Stimulated activated CD4-positive, alpha-beta T cell treated with anti-CD3 and anti-CD28 coated beads, TNF-alpha, amount 100 ng/mL, for 24 hours (primary cell): ENCODE measurements at places on chromosomes 4 and X.

DNA sequence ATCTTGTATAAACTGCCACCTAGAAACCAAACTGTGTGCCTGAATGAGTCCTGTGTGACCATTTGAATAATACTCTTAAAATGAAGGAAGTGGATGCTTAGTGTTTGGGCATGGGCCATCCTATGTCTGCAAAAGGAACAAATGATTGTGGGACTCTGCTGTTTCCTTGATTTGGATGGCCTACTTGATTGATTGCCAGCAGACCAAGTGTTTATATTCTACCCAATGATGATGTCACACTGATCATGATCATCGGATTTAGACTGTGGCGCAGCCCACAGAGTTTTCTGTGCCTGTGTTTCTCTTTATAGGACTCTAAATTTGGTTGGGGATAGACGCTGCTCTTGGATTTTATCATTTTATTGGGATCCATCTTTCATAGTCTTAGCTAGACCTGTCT, 4.4 kb downstream of the SEPTIN11 start:
- DNase-seq, result no peak

GRCh38 chr4:100605144-100605543, 87.3 kb upstream of the EMCN start:
- DNase-seq, result no peak

DNA sequence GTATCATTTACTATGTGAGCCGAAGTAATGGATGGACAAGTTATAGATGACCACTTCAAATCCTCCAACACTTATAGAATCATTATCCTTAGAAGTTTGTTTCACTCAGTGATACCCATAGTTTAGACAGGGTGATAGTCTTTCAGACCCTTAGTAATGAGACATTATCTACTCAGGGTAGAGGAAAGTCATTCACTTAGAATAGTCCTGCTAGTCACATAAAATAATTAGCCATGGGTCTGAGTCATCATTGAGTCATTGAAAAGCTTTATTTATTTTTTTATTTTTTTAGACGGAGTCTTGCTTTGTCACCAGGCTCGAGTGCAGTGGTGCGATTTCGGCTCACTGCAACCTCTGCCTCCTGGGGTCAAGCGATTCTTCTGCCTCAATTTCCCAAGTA, 321.7 kb upstream of the FSTL5 start:
- DNase-seq, result no peak

GRCh38 chr4:48329976-48330375, 11.4 kb upstream of the SLAIN2 start:
- DNase-seq, result no peak

DNA sequence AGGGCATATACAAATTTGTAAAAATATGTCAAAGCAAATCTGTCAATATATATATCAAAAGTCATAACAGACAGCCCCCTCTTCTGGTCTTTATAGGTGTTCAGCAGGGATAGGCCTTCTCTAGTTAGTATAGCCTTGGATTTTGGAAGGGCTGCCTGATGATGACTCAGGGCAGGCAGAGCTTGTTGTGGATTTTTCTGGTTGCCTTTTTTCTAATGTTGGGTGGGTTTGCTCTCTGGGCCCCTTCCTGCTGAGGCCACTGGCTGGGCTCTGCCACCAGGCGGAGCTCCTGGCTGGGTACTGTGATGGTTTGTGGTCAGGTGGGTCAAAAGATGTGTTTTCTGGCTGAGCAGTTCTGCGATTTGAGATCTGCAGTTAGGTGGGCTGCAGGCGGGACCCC, 294.2 kb downstream of the GRIA2 start:
- no peak for DNase-seq

- no peak for DNase-seq
These were observed 6.4 kb downstream of the C4orf54 start for GRCh38 chr4:99651016-99651769.

DNA sequence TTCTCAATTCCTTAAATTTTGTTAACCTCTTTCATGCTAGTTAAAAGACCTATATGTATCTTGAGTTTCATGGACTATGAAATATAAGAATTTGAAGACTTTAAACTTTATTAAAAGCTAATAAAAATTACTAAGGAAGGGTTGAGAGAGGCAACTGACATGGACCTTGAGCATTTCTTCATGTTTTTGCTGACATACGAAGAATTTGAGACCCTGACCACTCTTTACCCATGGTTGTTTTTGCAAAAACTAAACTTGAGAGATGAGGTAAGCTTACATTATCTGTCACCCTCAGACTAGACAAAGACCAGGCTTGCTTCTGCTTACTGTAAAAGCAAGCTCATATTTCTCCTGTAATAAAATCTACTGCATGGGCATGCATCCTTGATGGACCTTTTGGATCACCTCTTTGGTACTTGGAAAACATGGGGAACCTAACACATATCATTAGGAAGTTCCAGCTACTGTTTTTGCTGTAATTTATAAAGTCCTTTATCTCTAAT, 338.2 kb upstream of the PABPC4L start:
- DNase-seq, result no peak

GRCh38 chr4:97577004-97577403, 566.3 kb downstream of the STPG2 start:
- no peak for DNase-seq

DNA sequence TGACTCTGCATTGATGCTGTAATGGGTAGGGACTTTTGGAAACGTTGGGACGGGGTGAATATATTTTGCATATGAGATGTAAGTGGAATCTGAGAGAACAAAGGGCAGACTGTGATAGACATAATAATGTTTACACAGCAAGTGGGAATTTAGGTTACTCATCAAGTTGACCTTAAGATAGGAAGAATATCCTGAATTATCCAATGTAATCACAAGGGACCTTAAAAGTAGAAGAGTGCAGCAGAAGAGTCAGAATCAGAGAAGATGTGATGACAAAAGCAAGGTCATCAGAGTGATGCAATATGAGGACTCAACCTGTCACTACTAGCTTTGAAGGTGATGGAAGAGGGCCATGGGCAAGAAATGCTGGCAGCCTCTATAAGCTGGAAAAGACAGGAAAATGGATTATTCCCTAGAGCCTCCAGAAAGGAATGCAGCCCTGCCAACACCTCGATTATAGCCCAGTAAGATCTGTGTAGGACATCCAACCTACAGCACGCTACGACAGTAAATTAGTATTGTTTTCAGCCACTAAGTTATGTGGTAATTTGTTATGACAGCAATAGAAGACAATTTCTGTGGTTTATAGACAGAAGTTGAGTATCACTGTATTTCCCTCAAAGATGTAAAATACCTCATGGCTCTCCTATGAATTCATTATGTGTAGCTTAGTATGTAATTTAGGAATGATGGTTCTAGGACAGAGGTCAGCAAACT, 26.4 kb downstream of the MORC4 start:
- DNase-seq, result no peak

- no peak for DNase-seq
These were observed 72.6 kb downstream of the GPR82 start for GRCh38 chrX:41796577-41796976.

DNA sequence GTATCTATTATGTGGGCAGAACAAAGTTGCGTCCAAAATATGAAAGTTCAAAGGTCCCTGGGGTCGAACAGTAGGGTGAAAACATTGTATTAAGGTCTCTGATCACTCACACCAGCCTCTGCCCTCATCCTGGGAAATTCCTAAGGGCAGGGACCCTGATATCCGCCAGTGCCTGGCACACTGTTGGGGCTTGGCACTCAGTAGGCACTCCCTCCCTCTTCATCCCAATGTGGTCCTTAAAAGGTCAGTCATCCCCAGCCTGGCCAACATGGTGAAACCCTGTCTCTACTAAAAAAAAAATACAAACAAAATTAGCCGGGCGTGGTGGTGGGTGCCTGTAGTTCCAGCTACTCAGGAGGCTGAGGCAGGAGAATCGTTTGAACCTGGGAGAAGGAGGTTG, 6.3 kb downstream of the NDUFB11 start:
- DNase-seq, result no peak

GRCh38 chr4:155966731-155967395, 13.2 kb upstream of the CTSO start:
- DNase-seq, result no peak

DNA sequence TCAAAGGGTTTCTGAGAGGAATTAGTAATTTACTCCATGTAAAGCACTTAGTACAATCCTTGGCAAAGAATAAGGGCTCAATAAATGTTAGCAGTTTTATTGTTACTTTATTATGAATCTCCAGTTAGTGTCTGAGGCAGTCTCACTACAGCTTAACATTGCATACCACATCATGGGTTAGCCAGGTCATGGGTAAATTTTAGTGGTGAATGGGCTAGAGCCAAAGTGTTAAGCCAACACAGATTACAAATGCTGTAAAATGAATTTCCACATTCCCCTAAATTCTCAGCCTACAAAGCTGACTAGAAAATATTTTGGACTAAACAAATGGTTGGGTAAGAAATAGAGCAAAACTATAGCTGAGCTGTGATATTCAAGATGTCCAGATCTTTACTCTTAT, 72.4 kb downstream of the NRK start:
- DNase-seq, result no peak

- DNase-seq, result no peak
These were observed 941 bp downstream of the CCKAR start for GRCh38 chr4:26489101-26489985.
